PC-9 (cell line): ENCODE measurements at places on chromosomes 16 and 17.

GRCh38 chr17:7293159-7293558 lies 1.3 kb downstream of the YBX2 start:
- peak; percentile 86 for DNase-seq

GRCh38 chr16:20510323-20510722 lies 59.0 kb downstream of the ACSM2A start:
- DNase-seq = no peak

- no peak for DNase-seq
Measured at GRCh38 chr17:11467639-11468038, 130.6 kb upstream of the DNAH9 start.

DNA sequence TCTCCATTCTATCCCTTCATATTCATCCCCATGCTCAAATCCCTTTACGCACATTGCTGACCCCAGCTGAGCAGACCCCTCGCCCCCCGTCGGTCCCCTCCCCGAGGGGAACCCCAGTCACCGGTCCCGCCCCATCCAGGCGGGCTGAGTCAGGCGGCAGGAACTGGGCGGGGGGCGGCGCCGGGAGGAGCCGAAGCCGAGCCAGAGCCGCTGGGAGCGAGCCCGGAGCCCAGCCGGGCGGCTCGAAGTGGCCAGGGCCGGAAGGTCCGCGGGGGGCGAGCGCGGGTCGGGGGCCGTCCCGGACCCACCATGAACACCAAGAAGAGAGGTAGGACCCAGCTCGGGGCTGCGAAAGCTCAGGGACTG lies 8.6 kb downstream of the RIPOR1 start:
- no peak for DNase-seq

GRCh38 chr16:10067835-10068234 lies 114.4 kb downstream of the GRIN2A start:
- no peak for DNase-seq

DNA sequence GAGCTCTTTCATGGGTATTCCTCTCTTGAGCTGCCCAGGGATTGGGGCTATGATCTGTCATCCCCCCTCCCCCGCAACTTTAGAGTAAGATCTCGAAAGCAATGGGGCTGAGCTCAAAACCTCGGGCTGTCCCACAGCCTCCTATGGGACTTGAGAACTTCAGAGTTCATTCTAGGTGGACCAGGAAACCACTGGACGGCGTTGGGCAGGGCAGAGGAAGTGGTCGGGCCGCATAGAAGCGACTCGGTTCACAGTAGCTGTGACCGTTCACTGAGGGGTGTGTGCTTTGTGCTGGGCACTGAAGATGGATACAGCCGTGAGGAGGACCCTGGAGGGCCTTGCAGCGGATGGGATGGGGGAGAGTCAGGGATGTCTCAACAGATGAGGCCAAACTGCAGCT lies 292.0 kb downstream of the CPPED1 start:
- no peak for DNase-seq

- no peak for DNase-seq
Measured at GRCh38 chr16:22955461-22956070, 141.6 kb downstream of the HS3ST2 start.

GRCh38 chr17:46262271-46262670 lies 32.7 kb upstream of the LRRC37A start:
- no peak for DNase-seq

- DNase-seq = peak; percentile 43
Measured at GRCh38 chr17:50841949-50842354, 6.6 kb downstream of the WFIKKN2 start.

GRCh38 chr17:49579522-49579921 lies 3.9 kb downstream of the NXPH3 start:
- DNase-seq = no peak

DNA sequence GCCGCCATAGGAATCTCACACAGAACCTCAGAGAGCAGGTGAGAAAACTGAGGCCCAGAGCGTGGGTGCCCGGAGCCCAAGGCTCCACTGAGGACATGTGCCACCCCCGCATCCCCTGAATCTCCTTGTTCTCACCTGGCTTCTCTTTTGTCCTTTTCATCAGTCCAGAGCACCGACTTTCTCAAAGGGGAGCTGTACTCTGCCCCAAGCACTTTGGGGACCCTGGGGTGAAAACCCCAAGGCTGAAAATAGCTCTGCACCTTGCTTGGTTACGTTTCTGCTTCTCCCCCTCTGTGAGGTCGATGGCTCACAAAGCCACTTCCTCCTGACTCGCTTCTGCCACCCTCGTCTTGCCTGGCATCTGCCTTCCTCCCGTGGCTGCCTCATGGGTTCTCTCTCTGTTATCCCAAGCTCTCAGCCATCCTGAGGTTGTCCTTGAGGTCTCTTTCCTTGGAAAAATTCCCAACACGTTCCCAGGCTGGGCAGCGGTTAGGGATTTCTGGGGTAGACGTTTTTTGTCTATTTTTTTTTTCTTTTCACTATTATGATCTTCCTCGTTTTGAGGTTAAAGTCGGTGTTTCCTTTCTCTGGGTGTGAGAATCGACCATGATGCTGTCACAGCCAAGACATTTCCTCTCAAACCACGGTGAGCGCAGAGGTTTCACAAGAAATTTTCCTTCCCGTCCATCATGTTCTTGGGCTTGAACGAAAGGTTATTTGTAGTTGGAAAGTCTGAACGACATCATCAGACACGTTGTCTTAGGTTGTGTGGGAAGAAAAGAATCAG lies 37.2 kb downstream of the IRF8 start:
- no peak for DNase-seq

GRCh38 chr16:50316102-50316847 lies 49.9 kb downstream of the ADCY7 start:
- no peak for DNase-seq

- no peak for DNase-seq
Measured at GRCh38 chr16:73066927-73067670, 19.2 kb upstream of the ZFHX3 start.

- DNase-seq = no peak
Measured at GRCh38 chr17:75750661-75751423, 14.2 kb downstream of the GALK1 start.

- DNase-seq = no peak
Measured at GRCh38 chr17:57732062-57732461, 13.0 kb downstream of the CCDC182 start.

DNA sequence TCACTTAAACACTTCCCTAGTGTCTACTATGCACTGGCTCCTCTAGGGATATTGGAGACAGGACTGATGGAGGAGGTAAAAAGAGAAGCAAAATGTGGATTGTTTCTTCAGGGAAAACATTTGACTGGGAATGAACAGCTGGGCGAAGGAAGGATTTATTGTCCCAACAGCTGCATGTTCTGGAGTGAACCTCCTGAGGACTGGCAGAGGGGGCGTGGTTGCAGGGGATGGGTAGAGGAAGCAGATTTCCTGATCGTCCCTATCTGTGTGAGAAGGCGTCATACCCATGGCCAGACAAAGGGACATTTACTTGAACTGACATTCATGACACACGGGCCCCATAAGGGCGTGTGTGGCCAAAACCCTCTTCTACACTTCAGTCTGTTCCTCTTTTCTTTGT lies 321.5 kb downstream of the MAP2K4 start:
- no peak for DNase-seq

- DNase-seq = no peak
Measured at GRCh38 chr17:79008666-79009387, 737 bp downstream of the CANT1 start.

- DNase-seq = no peak
Measured at GRCh38 chr17:47837401-47838039, 3.6 kb downstream of the SCRN2 start.

- no peak for DNase-seq
Measured at GRCh38 chr17:56899403-56899802, 14.4 kb downstream of the TRIM25 start.

GRCh38 chr16:2275476-2276367 lies 7.8 kb upstream of the RNPS1 start:
- DNase-seq = no peak
